ENCODE measurements at places on chromosomes 6 and 20. TPM values are rescaled to one million over a fixed set of nuclear protein-coding genes. Genes with fewer than 3 reads are reported as not detected.

HINT3 gene
- 8.1 TPM for total RNA-seq

HRH3 gene
- not detected for total RNA-seq

DNA sequence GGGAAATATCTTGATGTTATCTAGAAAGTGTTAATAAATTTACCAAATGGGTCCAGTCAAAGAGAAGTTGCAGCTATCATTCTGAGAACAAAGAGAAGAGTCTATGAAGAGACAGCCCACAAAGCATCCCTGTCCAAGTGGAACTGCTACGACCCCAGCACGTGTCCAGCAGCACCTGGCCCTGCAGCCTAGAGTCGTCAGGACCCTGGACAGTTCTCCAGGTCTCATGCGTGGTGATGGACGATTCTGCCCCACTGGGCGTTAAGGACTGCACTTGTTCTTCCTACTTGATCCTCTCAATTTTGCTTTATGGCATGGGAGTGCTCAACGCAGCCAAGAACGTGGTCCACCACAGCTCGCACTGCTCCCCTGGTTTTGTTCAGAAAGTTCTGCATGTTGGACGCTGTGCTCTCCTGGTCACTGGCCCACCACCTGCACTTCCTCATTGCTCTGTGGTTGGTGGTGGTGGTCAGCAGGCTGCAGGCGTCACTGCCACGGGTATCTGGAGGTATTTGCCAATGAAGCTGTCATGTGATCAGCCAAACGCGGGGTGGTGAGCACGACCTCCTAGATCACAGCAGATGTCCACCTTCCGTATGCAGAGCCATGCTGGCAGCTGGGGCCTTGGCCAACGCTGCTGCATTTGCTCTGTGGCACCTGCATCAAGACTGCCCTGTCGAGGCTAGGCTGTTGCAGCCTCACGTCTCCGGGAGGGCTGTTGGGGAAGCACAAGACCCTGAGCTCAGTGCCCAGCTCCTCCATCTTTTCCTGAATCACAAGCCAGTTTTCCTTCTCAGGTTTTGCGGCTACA lies 356.4 kb downstream of the CDH4 start:
- no peaks in the 10 kb centered on the region for H3K27me3 ChIP-seq
- H3K27ac ChIP-seq, result no peak overlapping the region
- no peaks in the 10 kb centered on the region for H3K4me1 ChIP-seq
- no peak overlapping the region for H3K4me3 ChIP-seq

GRCh38 chr6:105331927-105332326 lies 71.0 kb downstream of the PREP start:
- peaks cover 11% of the 10 kb centered on the region for H3K4me1 ChIP-seq
- H3K27ac ChIP-seq, result no peak overlapping the region
- no peak for DNase-seq
- no peaks in the 10 kb centered on the region for H3K27me3 ChIP-seq
- H3K36me3 ChIP-seq, result peaks cover 27% of the 10 kb centered on the region

GRCh38 chr6:135897087-135897486 lies 45.6 kb downstream of the PDE7B start:
- H3K4me3 ChIP-seq, result no peak overlapping the region
- peaks cover 3% of the 10 kb centered on the region for H3K27me3 ChIP-seq
- no peak overlapping the region for H3K27ac ChIP-seq
- H3K36me3 ChIP-seq, result no peaks in the 10 kb centered on the region
- peaks cover 6% of the 10 kb centered on the region for H3K4me1 ChIP-seq
- no peak for DNase-seq

GRCh38 chr20:34915131-34915530 lies 38.7 kb downstream of the ACSS2 start:
- DNase-seq, result no peak
- no peak overlapping the region for H3K27ac ChIP-seq
- H3K27me3 ChIP-seq, result no peaks in the 10 kb centered on the region
- peaks cover 29% of the 10 kb centered on the region for H3K4me1 ChIP-seq

DNA sequence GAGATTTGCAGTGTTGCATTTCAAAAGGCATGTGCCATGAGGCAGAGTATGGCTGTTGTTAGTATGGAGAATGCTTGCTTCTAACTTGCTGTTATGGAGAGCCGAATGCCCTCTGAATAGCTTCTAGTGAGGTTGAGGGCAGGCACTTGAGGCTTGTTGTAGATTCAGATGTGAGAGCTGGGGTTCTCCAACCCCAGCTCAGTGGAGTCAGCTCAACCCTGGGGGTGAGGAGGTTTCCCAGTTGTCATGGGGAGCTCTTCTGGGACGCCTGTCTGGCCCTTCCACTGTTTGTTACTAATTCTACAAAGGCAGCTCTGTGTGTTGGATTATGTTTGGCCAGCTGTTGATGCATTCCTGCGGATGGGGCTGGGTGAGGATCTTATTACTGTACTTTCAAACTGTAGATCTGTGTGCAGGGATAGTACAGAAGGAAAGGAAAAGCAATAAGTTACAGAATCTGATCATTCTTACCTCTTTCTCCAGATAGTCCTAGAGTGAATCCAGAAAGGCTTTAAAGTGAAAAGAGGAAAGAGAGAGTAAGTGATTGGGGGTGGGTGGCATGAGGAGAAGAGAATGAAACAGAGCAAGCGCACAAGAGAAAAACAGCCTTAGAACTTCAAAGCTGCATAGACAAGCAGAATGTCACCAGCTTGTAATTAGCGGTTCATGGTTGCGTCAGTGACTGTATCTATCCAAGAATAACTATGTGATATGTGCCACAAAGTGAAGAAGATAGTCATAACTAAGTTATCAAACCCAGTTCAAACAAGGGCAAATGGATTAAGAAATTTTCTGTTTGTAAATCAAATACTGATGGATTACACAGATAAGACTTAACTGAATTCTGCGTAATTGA lies 148.7 kb downstream of the PRL start:
- no peaks in the 10 kb centered on the region for H3K27me3 ChIP-seq
- no peak overlapping the region for H3K27ac ChIP-seq
- H3K4me1 ChIP-seq, result no peaks in the 10 kb centered on the region
- H3K36me3 ChIP-seq, result no peaks in the 10 kb centered on the region
- no peak for DNase-seq

DNA sequence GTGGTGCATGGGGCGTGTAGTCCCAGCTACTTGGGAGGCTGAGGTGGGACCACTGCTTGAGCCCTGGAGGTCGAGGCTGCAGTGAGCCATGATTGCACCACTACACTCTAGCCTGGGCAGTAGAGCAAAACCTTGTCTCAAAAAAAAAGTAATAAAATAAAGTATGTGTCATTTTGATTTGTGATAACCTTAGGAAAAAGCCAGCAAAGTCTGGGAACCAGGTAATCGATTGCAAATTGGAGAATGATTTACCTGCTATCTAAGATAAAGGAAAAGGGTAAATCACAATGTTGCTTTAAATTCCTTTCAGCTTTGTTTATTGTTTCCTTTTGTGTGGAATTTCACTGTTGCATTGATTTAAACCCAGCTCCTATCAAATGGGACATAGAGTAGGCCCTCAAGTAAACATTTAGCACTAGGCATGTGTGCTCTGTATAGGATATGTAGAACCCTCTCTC lies 59.0 kb downstream of the SGK1 start:
- peaks cover 6% of the 10 kb centered on the region for H3K4me1 ChIP-seq
- no peak overlapping the region for H3K27ac ChIP-seq
- DNase-seq, result no peak
- H3K4me3 ChIP-seq, result no peak overlapping the region
